ENCODE measurements at places on chromosomes 16 and 17. TPM values are rescaled to one million over a fixed set of nuclear protein-coding genes. Genes with fewer than 3 reads are reported as not detected.

DNA sequence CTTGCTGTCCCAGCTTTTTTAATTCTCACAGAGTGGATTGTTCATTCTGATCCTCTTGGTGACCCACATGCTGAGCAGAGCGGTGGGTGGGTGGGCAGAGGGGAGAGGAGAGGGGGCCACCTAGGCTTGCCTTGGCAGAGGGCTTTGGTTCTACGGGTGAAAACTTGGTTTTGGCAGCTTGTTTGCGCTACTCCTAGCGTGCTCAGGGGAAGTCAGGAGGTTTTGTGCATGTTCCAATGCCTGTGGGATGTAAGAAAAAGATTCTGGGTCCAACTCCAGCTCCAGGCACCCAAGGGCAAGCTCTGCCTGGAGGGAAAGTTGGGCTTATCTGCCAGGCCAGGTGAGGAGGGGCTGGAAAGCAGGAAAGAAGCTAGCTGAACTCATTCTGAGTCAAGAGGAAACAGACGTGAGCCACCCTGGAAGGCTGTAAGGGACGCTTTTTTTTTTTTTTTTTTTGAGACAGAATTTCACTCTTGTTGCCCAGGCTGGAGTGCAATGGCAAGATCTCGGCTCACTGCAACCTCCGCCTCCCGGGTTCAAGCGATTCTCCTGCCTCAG is 169.1 kb downstream of the WSCD1 start:
- peaks cover 64% of the 10 kb centered on the region for H3K27me3 ChIP-seq
- DNase-seq: no peak
- peaks cover 2% of the 10 kb centered on the region for H3K36me3 ChIP-seq
- no peak overlapping the region for H3K27ac ChIP-seq
- H3K4me1 ChIP-seq: peaks cover 4% of the 10 kb centered on the region

NPIPA7 gene
- 7.9 TPM for total RNA-seq

GRCh38 chr16:87948119-87948545 is 3.1 kb upstream of the BANP start:
- H3K36me3 ChIP-seq: no peaks in the 10 kb centered on the region
- peaks cover 18% of the 10 kb centered on the region for H3K4me1 ChIP-seq
- H3K27ac ChIP-seq: no peak overlapping the region
- no peak for DNase-seq
- no peak overlapping the region for H3K4me3 ChIP-seq

DCXR gene
- 52.8 TPM for total RNA-seq

HSF5 gene
- total RNA-seq: not detected

GRCh38 chr17:1737531-1738291 is 5.0 kb upstream of the SERPINF2 start:
- H3K4me1 ChIP-seq: peaks cover 13% of the 10 kb centered on the region
- no peak overlapping the region for H3K4me3 ChIP-seq
- no peak for DNase-seq
- H3K36me3 ChIP-seq: peaks cover 5% of the 10 kb centered on the region
- no peak overlapping the region for H3K27ac ChIP-seq

ZNF750 gene
- not detected for total RNA-seq

ZNF23 gene
- 8.6 TPM for total RNA-seq

CDK5R1 gene
- 1.8 TPM for total RNA-seq

DNA sequence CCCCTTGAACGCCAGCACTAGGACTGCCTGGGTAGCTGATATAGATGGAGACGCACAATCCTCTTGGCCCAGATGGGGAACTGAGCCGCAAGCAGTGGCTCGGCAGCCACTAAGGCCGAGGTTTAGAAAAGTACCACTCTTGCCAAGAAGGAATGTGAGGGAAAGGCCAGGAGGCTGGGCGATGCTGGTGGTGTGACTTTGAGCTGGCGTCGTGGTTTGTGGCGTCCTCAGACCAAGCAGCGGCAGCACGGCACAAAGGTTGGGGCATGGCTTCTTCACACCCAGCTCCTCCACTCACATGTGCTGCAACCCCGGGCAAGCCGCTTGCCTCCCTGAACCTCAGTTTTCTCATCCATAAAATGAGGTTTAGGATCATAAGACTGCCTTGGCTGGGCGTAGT is 15.6 kb downstream of the DCAKD start:
- H3K4me1 ChIP-seq: no peaks in the 10 kb centered on the region
- no peak overlapping the region for H3K27ac ChIP-seq
- no peaks in the 10 kb centered on the region for H3K27me3 ChIP-seq
- DNase-seq: no peak
- peaks cover 14% of the 10 kb centered on the region for H3K36me3 ChIP-seq

KRTAP9-2 gene
- total RNA-seq: not detected

DNA sequence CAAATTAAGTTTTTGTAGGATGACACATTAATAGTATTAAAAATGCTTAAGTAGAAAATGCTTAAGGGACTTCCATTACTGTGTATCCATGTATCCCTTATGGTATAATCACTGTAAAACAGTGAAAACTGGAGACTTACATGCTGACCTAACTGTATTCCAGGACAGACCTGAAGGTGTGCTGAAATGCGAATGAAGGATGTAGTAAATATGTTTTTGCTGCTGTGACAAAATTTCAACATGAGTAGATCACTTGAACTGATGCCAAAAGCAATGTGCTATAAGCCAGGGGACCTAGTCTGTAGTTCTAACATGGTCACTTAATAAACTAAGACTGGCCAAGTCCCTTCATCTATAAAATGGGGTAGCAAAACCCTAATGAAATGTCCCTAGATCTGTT is 142.0 kb upstream of the CORO6 start:
- H3K27me3 ChIP-seq: no peaks in the 10 kb centered on the region
- H3K36me3 ChIP-seq: no peaks in the 10 kb centered on the region
- H3K4me1 ChIP-seq: peaks cover 11% of the 10 kb centered on the region
- DNase-seq: no peak

CRHR1 gene
- not detected for total RNA-seq

TM4SF5 gene
- not detected for total RNA-seq

METTL26 gene
- 58.9 TPM for total RNA-seq

DNA sequence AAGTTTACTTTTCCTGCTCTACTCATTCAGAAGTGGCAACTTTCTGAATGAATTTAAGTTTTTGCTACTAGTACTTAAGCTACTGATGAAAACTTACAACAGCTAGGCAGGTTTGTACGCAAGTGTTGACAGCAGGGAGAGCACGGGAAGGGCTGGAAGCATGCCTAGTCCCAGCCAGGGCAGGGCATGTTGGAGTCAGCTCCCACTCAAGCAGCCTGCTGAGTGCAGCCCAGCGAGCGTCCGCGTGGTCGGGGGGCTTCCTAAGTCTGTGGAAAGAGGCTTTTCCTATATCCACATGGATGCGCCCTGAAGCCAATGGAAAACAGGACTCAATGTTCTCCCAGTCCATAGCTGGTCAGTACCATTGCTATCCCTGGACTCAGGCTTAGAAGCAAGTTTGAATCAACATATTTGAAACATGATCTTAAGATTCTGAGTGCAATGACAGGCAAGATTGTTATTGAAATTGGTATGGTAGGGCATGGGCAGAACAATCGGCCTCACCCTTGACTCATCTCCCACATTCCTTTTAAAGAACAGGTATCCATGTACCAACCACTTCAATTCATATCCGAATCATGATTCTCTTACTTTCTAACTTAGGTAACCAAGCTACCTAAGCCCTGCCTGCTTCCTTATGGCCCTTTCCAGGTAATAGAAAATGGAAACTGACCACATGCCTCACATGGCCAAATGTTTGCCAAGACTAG is 22.5 kb downstream of the CYB5D2 start:
- no peaks in the 10 kb centered on the region for H3K27me3 ChIP-seq
- DNase-seq: peak; percentile 29
- H3K4me3 ChIP-seq: no peak overlapping the region
- peaks cover 19% of the 10 kb centered on the region for H3K4me1 ChIP-seq

DNA sequence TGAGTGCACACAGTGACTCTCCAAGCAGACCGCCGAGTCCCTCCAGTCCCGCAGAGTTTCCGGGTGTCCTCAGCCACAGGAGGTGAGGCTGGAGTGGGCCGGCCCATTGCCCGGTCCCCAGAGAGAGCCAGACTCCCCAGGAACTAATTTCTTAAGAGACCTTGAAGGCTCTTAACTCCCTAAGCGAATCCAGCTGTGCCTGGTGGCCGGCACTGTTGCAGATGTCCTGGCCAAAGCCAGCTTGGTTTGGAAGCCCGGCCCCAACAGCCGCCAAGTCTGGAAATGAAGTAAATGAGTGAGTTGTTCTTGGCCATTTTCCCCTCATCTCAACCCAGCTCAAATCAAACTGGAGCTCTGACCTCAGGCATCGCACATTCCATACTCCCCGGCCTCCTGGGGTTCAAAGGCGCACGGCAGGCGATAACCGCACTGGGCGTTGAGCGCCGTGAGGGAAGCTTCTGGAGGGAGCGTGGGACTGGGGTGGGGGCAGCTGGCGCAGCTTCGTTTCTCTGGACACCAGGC is 42.0 kb downstream of the CMIP start:
- no peak overlapping the region for H3K4me3 ChIP-seq
- peaks cover 55% of the 10 kb centered on the region for H3K4me1 ChIP-seq
- H3K27ac ChIP-seq: peak overlapping the region; percentile 73
- DNase-seq: no peak
- H3K36me3 ChIP-seq: peaks cover 5% of the 10 kb centered on the region

CCL15 gene
- not detected for total RNA-seq

- H3K4me3 ChIP-seq: no peak overlapping the region
- no peak for DNase-seq
- no peak overlapping the region for H3K27ac ChIP-seq
- no peaks in the 10 kb centered on the region for H3K36me3 ChIP-seq
- H3K4me1 ChIP-seq: peaks cover 6% of the 10 kb centered on the region
These were observed 20.0 kb upstream of the RNF135 start for GRCh38 chr17:30950669-30951399.

DNA sequence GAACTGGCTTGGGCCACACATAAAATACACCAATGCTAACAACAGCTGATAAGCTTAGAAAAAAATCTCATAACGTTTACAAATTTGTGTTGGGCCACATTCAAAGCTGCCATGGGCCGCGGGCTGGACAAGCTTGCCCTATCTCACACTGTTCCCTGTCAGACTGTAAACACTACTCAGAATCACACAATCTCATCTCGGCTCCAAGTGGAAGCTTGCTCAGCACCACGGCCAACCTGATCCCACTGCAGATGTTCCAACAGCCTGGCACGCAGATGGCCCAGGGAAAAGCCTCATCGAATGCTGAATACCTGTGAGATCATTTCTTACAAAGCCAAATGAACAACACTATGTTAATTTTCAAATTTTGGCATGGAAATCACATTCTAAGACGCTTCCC is 125.8 kb downstream of the ANKRD11 start:
- no peak overlapping the region for H3K4me3 ChIP-seq
- H3K36me3 ChIP-seq: no peaks in the 10 kb centered on the region
- peak overlapping the region; percentile 77 for H3K27ac ChIP-seq
- no peak for DNase-seq
- H3K27me3 ChIP-seq: no peaks in the 10 kb centered on the region
- H3K4me1 ChIP-seq: peaks cover 87% of the 10 kb centered on the region

DNA sequence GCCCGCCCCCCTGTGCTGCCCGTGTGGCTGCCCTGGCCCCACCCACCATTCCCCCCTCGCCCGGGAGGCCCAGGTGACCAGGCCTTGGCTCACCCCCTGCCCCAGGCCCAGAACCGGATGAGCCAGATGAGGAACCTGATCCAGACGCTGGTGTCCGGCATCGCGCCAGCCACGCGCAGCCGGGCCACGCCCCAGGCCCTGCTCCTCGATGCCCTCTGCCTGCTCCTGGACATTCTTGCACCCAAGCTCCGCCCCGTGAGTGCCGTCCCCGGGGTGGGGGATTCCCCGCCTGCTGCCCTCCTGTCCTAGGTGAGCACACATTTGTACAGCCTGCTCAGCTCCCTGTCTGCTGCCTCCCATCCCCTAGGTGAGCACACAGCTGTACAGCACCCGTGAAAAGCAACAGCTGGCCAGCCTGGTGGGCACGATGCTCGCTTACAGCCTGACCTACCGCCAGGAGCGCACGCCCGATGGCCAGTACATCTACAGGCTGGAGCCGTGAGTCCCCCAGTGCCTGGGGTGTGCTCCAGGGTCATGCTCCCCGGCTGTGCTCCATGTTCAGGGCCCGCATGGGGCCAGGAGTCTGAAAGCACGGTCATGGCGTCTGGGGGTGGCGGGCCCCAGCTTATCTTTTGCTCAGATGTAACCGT is 4.8 kb downstream of the GNG13 start:
- DNase-seq: no peak
- no peak overlapping the region for H3K4me3 ChIP-seq
- H3K27me3 ChIP-seq: peaks cover 8% of the 10 kb centered on the region
- no peaks in the 10 kb centered on the region for H3K4me1 ChIP-seq

GRCh38 chr17:83199500-83200201 is 120.2 kb downstream of the METRNL start:
- H3K27me3 ChIP-seq: no peaks in the 10 kb centered on the region
- no peak for DNase-seq
- H3K4me3 ChIP-seq: no peak overlapping the region
- peaks cover 72% of the 10 kb centered on the region for H3K4me1 ChIP-seq

GRCh38 chr16:27468941-27469531 is 67.1 kb downstream of the IL21R start:
- peaks cover 24% of the 10 kb centered on the region for H3K4me1 ChIP-seq
- H3K27me3 ChIP-seq: no peaks in the 10 kb centered on the region
- H3K36me3 ChIP-seq: peaks cover 66% of the 10 kb centered on the region
- no peak overlapping the region for H3K27ac ChIP-seq
- DNase-seq: peak; percentile 81

- DNase-seq: no peak
- no peaks in the 10 kb centered on the region for H3K27me3 ChIP-seq
- H3K27ac ChIP-seq: peak overlapping the region; percentile 87
- H3K4me3 ChIP-seq: peak overlapping the region; percentile 45
- H3K36me3 ChIP-seq: peaks cover under 1% of the 10 kb centered on the region
- H3K4me1 ChIP-seq: peaks cover 45% of the 10 kb centered on the region
These were observed 185.0 kb downstream of the TANC2 start for GRCh38 chr17:63150994-63151464.

GRCh38 chr17:64256913-64257807 is 5.9 kb downstream of the TEX2 start:
- H3K36me3 ChIP-seq: no peaks in the 10 kb centered on the region
- no peak overlapping the region for H3K4me3 ChIP-seq
- peaks cover 63% of the 10 kb centered on the region for H3K4me1 ChIP-seq
- no peak overlapping the region for H3K27ac ChIP-seq

OR3A2 gene
- total RNA-seq: not detected

GCSH gene
- 19.9 TPM for total RNA-seq

DNA sequence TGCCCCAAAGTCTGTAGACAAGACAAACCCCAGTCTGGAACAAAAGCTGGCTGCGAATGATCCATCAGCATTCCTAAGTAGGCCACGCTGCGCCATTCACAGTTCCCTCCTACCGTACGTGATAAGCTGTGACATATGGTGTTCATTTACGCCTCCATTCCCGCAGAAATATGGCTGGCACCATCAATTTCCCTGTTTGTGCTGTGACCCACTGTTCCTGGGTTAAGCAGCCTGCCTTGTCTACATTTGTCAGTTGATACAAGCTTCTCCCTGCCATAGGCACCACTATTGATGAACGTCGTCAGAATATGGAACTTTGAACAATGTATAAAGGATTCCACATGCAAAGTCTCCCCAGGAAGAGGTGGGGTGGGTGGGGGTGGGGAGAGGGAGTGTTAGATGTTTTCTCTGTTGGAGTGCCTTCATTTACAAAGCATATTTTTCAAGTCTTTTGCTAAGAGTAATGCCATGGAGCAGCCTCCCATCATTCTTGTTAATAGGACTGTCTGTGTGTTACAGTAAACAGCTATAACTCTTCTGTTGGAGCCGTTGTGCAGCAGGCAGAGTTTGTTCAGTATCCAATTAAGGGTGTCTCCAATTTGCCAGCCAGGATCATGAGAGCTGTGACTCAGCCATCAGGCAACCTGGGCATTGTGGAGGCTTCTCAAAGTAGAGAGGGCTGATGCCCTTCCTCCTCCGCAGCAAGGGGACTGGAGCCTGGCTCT is 294.6 kb downstream of the TMEM114 start:
- DNase-seq: no peak
- H3K27me3 ChIP-seq: no peaks in the 10 kb centered on the region
- no peak overlapping the region for H3K27ac ChIP-seq
- no peaks in the 10 kb centered on the region for H3K36me3 ChIP-seq
- no peak overlapping the region for H3K4me3 ChIP-seq
- no peaks in the 10 kb centered on the region for H3K4me1 ChIP-seq
